ENCODE measurements at places on chromosomes 2 and 18. TPM values are rescaled to one million over a fixed set of nuclear protein-coding genes. Genes with fewer than 3 reads are reported as not detected.

Gene PRADC1
- 3.0 TPM for total RNA-seq

Gene GAREM2
- 7.3 TPM for total RNA-seq

Gene PLEKHB2
- 71.7 TPM for total RNA-seq

Gene TMEM247
- not detected for total RNA-seq

Gene PSMA8
- total RNA-seq = 0.27 TPM

Gene RAB1A
- 87.6 TPM for total RNA-seq

Gene PMAIP1
- total RNA-seq = 101 TPM

Gene POTEI
- total RNA-seq = not detected

Gene INHBB
- not detected for total RNA-seq

Gene SULT1C4
- total RNA-seq = not detected

Gene CDK15
- total RNA-seq = not detected

Gene TMEM178A
- 0.53 TPM for total RNA-seq

Gene ELOA2
- total RNA-seq = not detected

Gene ST8SIA5
- 0.08 TPM for total RNA-seq

Gene LAMA1
- not detected for total RNA-seq

Gene AMER3
- total RNA-seq = not detected

Gene RFTN2
- not detected for total RNA-seq

Gene CPO
- total RNA-seq = not detected

Gene SERPINB12
- not detected for total RNA-seq

Gene SLC30A3
- not detected for total RNA-seq

Gene CYS1
- not detected for total RNA-seq

Gene C2orf66
- total RNA-seq = not detected

Gene ANKRD44
- total RNA-seq = 170 TPM

Gene GDF7
- 0.14 TPM for total RNA-seq

Gene POTEJ
- not detected for total RNA-seq

Gene IL37
- total RNA-seq = not detected

Gene PHLPP1
- 6.8 TPM for total RNA-seq

Gene TNS1
- 0.34 TPM for total RNA-seq

Gene UBR3
- 35.2 TPM for total RNA-seq

Gene MCEE
- 4.3 TPM for total RNA-seq

Gene RAX
- total RNA-seq = not detected

Gene TEX261
- 34.0 TPM for total RNA-seq

Gene HDLBP
- 82.0 TPM for total RNA-seq

Gene ALPP
- total RNA-seq = not detected

Gene SRD5A2
- total RNA-seq = not detected

Gene UGT1A9
- total RNA-seq = not detected

Gene ALLC
- not detected for total RNA-seq

Gene ZNF385B
- not detected for total RNA-seq

Gene IL36RN
- total RNA-seq = not detected

Gene GLI2
- not detected for total RNA-seq

Gene FOSL2
- 155 TPM for total RNA-seq

Gene C2orf81
- 2.9 TPM for total RNA-seq

Gene ANKRD30B
- total RNA-seq = not detected

Gene TANC1
- 0.41 TPM for total RNA-seq

Gene SETBP1
- total RNA-seq = 0.41 TPM

Gene PLA2R1
- not detected for total RNA-seq

Gene TEX44
- not detected for total RNA-seq

Gene C2orf74
- total RNA-seq = 2.0 TPM

Gene COLEC12
- total RNA-seq = not detected

Gene LOXL3
- not detected for total RNA-seq

Gene NAT8
- total RNA-seq = not detected

Gene RBKS
- 3.0 TPM for total RNA-seq

Gene CPSF3
- 13.2 TPM for total RNA-seq

Gene KLHL29
- 2.7 TPM for total RNA-seq

Data from CD4-positive, alpha-beta T cell (primary cell).